ENCODE measurements at places on chromosomes 11 and 22.
A peak's percentile ranks its signal among the peaks of the same experiment; 100 is the strongest.

DNA sequence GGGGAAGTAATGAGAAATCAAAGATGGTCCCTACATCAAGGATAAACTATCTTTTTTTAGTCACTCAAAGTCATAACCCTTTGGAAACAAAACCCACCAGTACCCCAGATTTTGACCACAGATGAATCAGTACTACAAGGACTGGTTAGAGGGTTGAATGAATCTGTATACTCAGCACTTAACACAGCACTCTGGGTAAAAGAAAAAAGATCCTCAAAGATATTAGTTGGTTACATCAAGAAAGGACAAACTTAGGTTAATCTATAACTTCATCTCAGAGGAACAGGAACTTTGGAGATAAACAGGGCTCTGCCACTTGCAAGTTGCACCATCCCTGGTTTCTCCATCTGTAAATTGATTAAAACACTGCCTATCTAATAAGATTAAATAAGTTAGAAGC lies 18.8 kb downstream of the SC5D start:
- H3K27ac ChIP-seq: no peak overlapping the region
- H3K27me3 ChIP-seq: no peaks in the 10 kb centered on the region
- H3K36me3 ChIP-seq: peaks cover 33% of the 10 kb centered on the region
- peaks cover 12% of the 10 kb centered on the region for H3K4me1 ChIP-seq

DNA sequence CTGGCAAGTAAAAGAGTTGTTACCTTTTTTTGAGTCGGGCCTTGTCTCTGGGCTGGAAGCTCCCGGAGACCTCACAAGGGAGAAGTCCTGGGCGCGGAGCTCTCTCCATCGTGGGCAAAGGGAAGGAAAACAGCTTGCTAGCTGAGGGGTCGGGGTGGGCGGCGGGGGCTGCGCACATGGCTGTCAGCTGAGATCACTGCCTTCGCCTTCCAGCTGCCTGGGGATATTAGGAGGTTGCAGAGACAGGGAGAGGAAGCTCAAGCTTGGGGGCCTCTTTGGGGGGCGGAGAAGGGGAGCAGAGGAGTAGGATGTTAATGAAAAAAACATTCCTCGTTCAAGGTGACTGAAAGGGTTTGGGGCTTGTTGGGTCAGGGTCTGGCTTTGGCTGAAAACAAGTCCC lies 49.2 kb upstream of the ALX4 start:
- H3K4me1 ChIP-seq: no peaks in the 10 kb centered on the region
- no peak for DNase-seq
- no peak overlapping the region for H3K4me3 ChIP-seq
- no peak overlapping the region for H3K27ac ChIP-seq
- peaks cover 26% of the 10 kb centered on the region for H3K27me3 ChIP-seq
- H3K36me3 ChIP-seq: no peaks in the 10 kb centered on the region

- H3K27ac ChIP-seq: no peak overlapping the region
- H3K4me1 ChIP-seq: no peaks in the 10 kb centered on the region
- H3K36me3 ChIP-seq: peaks cover 6% of the 10 kb centered on the region
These were observed 179.0 kb downstream of the GRM5 start for GRCh38 chr11:88886796-88887195.

DNA sequence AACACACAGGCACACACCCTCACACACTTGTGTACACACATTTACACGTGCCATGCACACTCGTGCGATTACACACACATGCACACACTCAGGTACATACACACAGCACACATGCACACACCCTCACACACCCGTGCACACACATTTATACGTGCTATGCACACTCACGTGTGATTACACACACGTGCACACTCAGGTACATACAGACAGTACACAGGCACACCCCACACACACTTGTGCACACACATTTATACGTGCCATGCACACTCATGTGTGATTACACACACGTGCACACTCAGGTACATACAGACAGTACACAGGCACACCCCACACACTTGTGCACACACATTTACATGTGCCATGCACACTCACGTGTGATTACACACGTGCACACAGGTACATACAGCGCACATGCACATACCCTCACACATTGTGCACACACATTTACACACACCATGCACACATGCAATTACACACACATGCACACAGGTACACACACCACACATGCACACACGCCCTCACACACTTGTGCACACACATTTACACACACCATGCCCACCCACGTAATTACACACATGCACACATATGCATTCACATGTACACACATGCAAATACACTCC lies 4.6 kb downstream of the IFITM10 start:
- H3K36me3 ChIP-seq: peaks cover 4% of the 10 kb centered on the region
- no peak for DNase-seq
- no peak overlapping the region for H3K4me3 ChIP-seq

- no peaks in the 10 kb centered on the region for H3K36me3 ChIP-seq
- no peak for DNase-seq
- no peaks in the 10 kb centered on the region for H3K27me3 ChIP-seq
- no peak overlapping the region for H3K4me3 ChIP-seq
- no peak overlapping the region for H3K27ac ChIP-seq
- no peaks in the 10 kb centered on the region for H3K4me1 ChIP-seq
These were observed 128.0 kb upstream of the ANO1 start for GRCh38 chr11:69950120-69950519.

GRCh38 chr22:37746366-37747079 lies 49.7 kb downstream of the TRIOBP start:
- peaks cover 9% of the 10 kb centered on the region for H3K36me3 ChIP-seq
- DNase-seq: peak; percentile 73
- H3K27ac ChIP-seq: peak overlapping the region; percentile 86
- H3K4me1 ChIP-seq: peaks cover 25% of the 10 kb centered on the region
- no peaks in the 10 kb centered on the region for H3K27me3 ChIP-seq
- peak overlapping the region; percentile 94 for H3K4me3 ChIP-seq

DNA sequence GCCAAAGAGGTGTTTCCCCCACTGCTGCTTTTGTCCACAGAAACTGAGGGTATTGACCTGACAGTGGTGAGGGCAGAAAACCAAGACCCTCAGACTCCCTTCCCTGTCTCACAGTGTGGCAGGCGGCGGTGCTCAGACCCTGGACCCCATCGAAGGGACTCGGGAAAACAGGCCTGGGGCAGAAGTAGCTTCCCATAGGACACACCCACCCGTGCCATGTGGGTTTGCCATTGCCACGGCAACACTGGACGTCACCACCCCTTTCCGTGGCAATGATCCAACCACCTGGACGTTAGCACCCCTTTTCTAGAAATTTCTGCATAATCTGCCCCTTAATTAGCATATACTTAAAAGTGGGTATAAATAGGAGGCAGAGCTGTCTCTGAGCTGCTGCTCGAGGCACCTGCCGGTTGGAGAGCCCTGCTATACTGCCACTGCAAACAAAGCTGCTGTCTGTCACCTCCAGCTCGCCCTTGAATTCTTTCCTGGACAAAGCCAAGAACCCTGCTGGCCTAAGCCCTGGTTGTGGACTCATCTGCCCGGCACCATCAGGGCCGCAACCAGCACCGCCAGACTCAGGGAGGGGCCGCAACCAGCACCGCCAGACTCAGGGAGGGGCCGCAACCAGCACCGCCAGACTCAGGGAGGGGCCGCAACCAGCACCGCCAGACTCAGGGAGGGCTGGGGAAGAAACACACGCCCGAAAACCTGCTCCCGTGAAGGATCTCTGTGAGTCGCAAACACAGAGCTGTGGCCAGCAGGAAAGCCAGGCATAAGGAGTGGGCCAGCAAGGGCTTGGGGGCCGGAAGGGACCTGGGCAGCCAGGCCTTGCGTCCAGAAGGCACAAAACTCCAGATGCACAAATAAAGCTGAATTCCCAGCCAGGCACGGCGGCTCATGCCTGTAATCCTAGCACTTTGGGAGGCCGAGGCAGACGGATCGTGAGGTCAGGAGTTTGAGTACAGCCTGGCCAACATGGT lies 10.4 kb downstream of the MLC1 start:
- no peak for DNase-seq
- H3K36me3 ChIP-seq: no peaks in the 10 kb centered on the region
- no peak overlapping the region for H3K27ac ChIP-seq
- H3K4me1 ChIP-seq: no peaks in the 10 kb centered on the region

DNA sequence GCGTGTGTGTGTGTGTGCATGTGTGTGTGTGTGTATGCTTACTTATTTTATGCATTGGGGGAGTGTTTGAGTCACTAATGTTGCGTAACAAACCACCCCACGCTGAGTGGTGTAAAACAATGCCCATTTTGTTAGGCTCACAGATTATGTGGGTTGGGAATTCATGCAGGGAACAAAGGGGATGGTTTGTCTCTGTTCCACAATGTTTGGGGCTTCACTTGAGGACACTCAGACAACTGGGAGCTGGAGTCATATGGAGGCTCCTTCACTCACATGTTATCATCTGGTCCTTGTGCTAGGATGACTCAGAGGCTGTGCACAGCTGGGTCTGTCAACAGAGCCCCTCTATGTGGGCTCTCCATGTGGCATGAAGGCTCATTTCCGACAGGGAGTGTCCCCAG lies 51.3 kb upstream of the LARGE1 start:
- no peak overlapping the region for H3K4me3 ChIP-seq
- no peak overlapping the region for H3K27ac ChIP-seq
- DNase-seq: no peak
- no peaks in the 10 kb centered on the region for H3K36me3 ChIP-seq
- H3K4me1 ChIP-seq: no peaks in the 10 kb centered on the region

GRCh38 chr11:130078080-130078479 lies 8.4 kb downstream of the APLP2 start:
- H3K4me1 ChIP-seq: no peaks in the 10 kb centered on the region
- H3K4me3 ChIP-seq: no peak overlapping the region
- peaks cover 2% of the 10 kb centered on the region for H3K27me3 ChIP-seq

GRCh38 chr11:134313821-134314607 lies 17.8 kb upstream of the GLB1L2 start:
- DNase-seq: no peak
- no peaks in the 10 kb centered on the region for H3K4me1 ChIP-seq
- no peak overlapping the region for H3K4me3 ChIP-seq
- no peaks in the 10 kb centered on the region for H3K27me3 ChIP-seq
- peaks cover 10% of the 10 kb centered on the region for H3K36me3 ChIP-seq
- H3K27ac ChIP-seq: no peak overlapping the region

DNA sequence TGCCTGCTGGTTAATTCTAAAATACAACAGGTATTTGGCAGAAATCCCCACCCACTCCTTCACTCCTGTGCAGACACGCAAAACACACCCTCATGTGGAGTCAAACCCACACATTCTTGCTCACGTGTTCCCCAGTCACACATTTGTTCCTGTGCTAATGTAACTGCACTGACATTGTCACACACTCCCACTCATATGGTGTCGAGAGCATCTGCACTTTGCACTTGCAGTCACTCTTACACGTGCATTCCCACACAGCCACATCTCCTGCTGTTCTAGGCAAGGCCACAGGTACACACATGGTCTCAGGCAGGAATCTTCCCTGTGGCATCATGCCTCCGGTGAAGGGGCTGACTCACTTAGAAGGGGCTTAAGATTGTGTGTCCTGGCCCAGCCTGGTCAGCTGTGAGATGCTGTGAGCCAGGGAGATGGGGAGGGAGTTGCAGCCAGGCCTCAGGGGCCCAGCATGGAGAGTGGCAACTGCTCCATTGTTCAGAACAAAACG lies 395.0 kb downstream of the TENM4 start:
- no peaks in the 10 kb centered on the region for H3K4me1 ChIP-seq
- no peak overlapping the region for H3K27ac ChIP-seq
- DNase-seq: no peak
- no peak overlapping the region for H3K4me3 ChIP-seq

DNA sequence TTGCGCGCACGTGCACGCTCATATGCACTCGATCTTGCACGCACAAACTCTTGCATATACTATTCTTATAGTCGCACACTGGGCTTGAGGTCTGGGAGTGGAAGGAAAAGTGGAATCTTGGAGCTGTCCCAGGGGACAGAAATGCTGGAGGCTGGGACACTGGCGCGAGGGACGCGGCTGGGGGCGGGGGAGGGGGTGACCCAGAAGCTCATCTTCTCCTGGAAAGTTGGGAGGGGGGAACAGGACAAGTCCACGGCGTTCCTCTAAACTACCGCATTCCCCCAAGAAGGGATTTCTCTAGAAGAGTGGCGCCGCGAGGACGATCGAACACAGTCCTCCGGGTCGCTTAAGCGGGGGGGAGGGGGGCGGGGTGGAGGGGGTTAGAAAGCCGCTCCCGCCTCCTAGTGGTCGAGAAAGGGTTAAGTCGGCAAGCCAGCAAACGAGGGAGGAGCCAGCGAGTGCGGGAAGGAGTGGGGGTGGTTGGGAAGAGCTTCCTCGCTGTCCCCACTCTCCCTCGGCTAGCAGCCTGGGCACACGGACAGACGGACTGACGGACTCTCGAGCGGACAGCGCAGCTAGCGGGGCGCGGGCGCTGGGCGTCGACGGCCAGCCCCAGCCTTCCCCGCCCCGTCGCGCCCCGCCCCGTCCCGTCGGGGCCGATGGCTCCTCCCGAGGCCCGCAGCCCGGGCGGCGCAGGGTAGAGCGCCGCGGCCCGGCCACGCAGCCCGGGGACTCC lies at the start of gene RTN4RL2:
RTN4RL2 (plus strand) TSS at position 507 of the 736 bp plus-strand sequence. CDS start 338 bp downstream, outside the sequence.
- peaks cover 47% of the 10 kb centered on the region for H3K27me3 ChIP-seq
- DNase-seq: peak; percentile 71
- H3K27ac ChIP-seq: peak within 1 kb of the TSS; percentile 60
